LHCN-M2 (cell line): ENCODE measurements at places on chromosomes 12 and 14.
A peak's percentile ranks its signal among the peaks of the same experiment; 100 is the strongest.

GRCh38 chr14:103855734-103856095, 8.3 kb upstream of the PPP1R13B start:
- DNase-seq, result no peak

DNA sequence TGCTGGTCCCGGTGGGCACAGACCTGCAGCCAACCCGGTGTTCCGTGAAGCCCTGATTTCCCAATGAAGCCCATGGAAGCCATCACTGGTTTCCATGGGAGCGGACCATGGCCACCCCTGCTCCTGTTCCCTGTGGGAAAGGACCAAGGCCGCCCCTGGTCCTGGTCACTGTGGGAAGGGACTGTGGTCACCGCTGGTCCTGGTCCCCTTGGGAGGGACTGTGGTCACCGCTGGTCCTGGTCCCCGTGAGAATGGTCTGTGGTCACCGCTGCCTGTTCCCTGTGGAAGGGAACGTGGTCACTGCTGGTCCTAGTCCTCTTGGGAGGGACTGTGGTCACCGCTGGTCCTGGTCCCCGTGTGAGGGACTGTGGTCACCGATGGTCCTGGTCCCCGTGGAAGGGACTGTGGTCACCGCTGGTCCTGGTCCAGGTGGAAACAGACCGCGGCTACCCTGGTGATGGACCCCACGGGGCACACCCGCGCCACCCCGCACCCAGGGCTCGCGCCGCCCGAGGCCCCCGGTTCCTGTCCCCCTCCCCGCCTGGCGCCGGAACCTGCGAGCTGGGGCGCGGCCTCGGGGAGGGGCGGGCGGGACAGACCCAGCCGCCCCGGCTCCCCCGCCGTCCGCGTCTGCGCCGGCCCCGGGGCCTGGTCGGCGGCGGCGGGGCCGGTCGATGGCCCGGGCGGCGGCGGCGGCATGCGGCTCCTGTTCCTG, at the start of gene GLT1D1:
GLT1D1 (plus strand) TSS at position 594 of the 715 bp plus-strand sequence; CDS start at position 698, 104 bp downstream.
- DNase-seq, result no peak

DNA sequence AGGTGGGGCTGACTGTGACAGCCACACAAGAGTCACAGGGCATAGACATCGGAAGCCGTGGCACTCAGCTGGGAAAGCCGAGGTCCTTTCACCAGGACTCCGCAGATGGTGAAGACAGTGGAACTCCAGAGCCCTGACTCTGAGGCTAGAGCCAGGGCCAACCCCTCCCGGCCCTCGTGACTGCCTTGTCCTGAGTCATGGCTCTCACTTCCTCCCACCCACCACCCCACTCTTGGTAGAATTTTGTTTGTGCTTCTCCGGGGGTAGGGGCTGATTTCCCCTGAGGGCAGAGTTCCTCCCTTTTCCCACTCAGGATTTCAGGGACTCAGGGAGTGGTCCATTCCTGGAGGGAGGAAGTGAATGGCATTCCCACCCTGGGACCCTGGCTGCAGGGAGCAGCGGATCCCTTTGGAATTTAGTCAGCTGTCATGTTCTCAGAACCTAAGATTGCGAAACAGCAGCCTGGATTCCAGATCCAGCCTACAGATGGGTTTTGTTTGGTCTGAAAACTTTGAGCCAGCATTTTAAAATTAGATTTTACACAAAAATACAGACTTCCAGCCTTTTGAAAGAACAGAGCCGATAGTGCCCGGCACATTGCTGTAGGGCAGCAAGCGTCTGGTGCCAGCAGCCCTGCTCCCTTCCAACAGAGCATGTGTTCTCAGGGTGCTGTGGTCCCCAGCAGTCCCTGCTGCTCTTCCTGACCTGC, 50.7 kb downstream of the TPCN1 start:
- peak; percentile 91 for DNase-seq

GRCh38 chr14:74195623-74196022, 43.6 kb upstream of the VSX2 start:
- no peak for DNase-seq

GRCh38 chr14:49640540-49641417, 5.7 kb upstream of the DNAAF2 start:
- DNase-seq, result no peak

- DNase-seq, result peak; percentile 57
Observed at GRCh38 chr12:81077329-81077685, 572 bp upstream of the ACSS3 start.

DNA sequence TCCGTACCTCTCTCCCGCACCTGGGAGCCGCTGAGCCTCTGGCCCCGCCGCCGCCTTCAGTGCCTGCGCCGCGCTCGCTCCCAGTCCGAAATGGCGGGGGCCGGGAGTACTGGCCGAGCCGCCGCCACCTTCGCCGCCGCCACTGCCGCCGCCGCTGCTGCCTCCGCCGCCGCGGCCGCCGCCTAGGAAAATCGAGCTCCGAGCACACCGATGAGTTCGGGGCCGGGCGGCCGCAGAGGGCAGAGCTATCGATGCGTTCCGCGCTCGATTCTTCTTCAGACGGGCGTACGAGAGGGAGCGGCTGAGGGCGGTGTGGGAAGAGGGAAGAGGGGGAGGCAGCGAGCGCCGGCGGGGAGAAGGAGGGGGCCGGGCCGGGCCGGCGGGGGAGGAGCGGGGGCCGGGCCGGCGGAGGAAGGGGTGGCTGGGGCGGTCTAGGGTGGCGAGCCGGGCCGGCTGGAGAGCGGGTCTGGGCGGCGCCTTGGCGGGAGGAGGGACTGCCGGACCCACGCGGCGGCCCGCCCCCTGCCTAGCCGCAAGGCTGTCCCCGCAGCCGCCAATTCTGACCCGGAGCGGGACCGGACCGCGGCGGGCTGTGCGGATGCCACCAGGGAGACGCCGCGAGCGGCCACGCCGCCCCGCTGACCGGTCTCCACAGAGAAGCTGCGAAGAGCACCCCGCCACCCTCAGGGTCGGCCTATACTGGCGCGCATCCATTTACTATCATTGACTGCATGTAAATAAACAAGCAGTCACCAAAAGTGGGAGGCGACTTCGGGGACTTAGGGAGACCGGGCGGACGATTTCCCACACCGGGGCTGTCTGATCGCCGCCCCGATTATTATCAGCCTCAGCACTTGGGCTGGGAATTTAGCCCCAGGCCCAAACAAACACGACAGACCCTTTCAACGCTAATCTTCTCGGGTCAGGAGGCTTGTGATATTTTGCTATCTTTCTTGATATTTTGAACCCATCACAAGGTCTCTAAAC, at the start of gene KRAS:
KRAS (minus strand) TSS at position 186 of the 987 bp plus-strand sequence.
- DNase-seq, result peak; percentile 96

DNA sequence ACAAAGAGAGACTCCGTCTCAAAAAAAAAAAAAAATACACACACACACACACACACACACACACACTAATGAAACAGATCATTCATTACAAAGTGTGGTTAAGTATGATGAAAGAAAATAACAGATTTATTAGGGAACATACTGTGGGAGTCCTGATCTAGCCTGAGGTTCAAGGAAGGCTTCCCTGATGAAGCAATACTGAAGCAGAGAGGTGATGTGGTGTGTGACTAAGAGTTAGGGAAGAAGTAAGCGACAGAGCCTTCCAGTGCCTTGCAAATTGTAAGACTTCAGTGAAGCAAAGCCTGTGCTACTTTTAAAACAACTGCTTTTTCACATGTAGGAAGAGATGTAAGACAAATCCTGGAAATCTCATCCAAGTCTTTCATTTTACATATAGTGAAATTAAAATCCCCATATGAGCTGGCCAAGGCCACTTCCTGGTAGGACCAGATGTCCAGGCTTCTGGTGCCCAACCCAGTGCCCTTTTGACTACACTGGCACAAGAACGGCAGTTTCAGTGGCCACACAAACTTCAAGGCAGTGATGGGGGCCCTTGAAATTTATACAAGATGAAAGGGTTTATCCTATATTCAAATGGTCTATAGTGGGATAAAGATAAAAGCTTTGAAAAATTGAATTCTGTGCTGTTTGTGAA, 86.2 kb downstream of the STON2 start:
- DNase-seq, result peak; percentile 63

- DNase-seq, result peak; percentile 70
Observed at GRCh38 chr12:75790219-75790618, 241.4 kb downstream of the PHLDA1 start.

DNA sequence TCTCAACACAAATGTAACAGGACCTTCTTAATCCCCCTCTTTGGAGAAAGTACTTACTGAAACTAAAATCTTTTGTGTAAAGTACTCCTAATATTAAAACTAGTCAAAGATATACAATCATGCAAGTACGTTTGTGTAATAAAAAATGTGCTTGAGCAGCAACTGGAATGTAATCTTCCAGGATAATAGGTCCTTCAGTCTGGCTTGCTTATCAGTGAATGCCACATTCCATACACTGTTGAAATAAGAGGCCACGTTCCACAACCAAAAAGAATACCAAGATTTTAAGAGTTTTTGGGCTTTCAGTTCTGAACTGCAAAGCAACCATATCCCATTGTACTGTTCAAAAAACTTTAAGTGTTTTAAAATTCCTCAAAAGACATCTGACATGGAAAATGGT, 26.2 kb upstream of the GRIN2B start:
- no peak for DNase-seq

GRCh38 chr12:131919366-131920156, 9.5 kb upstream of the PUS1 start:
- DNase-seq, result no peak

GRCh38 chr12:2449586-2449985, 345.2 kb upstream of the FKBP4 start:
- no peak for DNase-seq

DNA sequence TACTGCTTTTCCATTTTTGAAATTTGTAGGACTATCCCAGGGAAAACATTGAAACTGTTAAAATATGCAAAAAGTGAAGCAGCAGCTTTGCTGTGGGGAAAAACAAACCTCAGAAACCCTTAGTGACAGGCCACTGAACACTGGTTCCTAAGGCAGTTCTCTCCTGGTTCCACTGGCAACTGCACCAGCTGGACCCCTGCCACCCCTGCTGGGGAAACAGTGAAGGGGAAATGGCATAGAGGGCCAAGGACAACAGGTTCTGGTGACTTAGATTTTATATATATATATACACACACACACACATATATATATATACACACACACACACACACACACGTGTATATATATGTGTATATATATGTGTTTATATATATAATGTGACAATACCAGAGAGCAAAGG, 16.2 kb upstream of the KRT7 start:
- no peak for DNase-seq

GRCh38 chr12:112962561-112962960, 15.8 kb upstream of the OAS2 start:
- no peak for DNase-seq
